ENCODE measurements at places on chromosomes 5 and 9. TPM values are rescaled to one million over a fixed set of nuclear protein-coding genes. Genes with fewer than 3 reads are reported as not detected.

Gene FOXD4L3
- 0.27 TPM for total RNA-seq

Gene GPR151
- total RNA-seq = not detected

Gene CLINT1
- total RNA-seq = 125 TPM

Gene GARIN3
- total RNA-seq = not detected

Gene CCDC183
- 0.13 TPM for total RNA-seq

Gene TRIM7
- 15.4 TPM for total RNA-seq

Gene SLC9A3
- total RNA-seq = 1.5 TPM

Gene PCDHA8
- total RNA-seq = under 0.01 TPM

Gene MYMK
- not detected for total RNA-seq

Gene PKD2L2
- total RNA-seq = not detected

Gene FBXW5
- total RNA-seq = 115 TPM

Gene FOXD4L6
- total RNA-seq = not detected

Gene CCDC192
- not detected for total RNA-seq

Gene PCDHB10
- total RNA-seq = 0.22 TPM

Gene RIMOC1
- total RNA-seq = 27.4 TPM

Gene LHX3
- not detected for total RNA-seq

Gene SPATA31D1
- not detected for total RNA-seq

Gene FAM221B
- not detected for total RNA-seq

Gene LCP2
- total RNA-seq = 1.2 TPM

Gene CYLC2
- total RNA-seq = not detected

Gene MLANA
- not detected for total RNA-seq

Gene OR1Q1
- total RNA-seq = not detected

Gene TMC1
- 2.2 TPM for total RNA-seq

Gene GABRP
- 0.27 TPM for total RNA-seq

Gene ATOX1
- total RNA-seq = 44.8 TPM

Gene CHD1
- total RNA-seq = 93.6 TPM

Gene C9orf153
- total RNA-seq = 0.27 TPM

Gene LCN10
- not detected for total RNA-seq

Gene NUTM2G
- not detected for total RNA-seq

Gene NTRK2
- total RNA-seq = not detected

Gene CBY3
- not detected for total RNA-seq

Gene SLC28A3
- not detected for total RNA-seq

Gene FAM174A
- 18.6 TPM for total RNA-seq

Gene SIT1
- total RNA-seq = not detected

Gene IFNK
- total RNA-seq = not detected

Gene CATSPER3
- total RNA-seq = not detected

Gene IL3
- total RNA-seq = not detected

Gene SH3TC2
- total RNA-seq = 9.0 TPM

Gene FOXD4L5
- total RNA-seq = not detected

Gene TSSK1B
- not detected for total RNA-seq

Gene CDH9
- total RNA-seq = not detected

Gene STING1
- 92.9 TPM for total RNA-seq

Gene N4BP3
- 16.0 TPM for total RNA-seq

Gene MED7
- 12.1 TPM for total RNA-seq

Gene LRRC14B
- not detected for total RNA-seq

Gene PCDHGA8
- 1.6 TPM for total RNA-seq

Gene IFNA13
- not detected for total RNA-seq

Data from thoracic aorta endothelial cell (primary cell).